ENCODE measurements at places on chromosomes 11 and 22.

DNA sequence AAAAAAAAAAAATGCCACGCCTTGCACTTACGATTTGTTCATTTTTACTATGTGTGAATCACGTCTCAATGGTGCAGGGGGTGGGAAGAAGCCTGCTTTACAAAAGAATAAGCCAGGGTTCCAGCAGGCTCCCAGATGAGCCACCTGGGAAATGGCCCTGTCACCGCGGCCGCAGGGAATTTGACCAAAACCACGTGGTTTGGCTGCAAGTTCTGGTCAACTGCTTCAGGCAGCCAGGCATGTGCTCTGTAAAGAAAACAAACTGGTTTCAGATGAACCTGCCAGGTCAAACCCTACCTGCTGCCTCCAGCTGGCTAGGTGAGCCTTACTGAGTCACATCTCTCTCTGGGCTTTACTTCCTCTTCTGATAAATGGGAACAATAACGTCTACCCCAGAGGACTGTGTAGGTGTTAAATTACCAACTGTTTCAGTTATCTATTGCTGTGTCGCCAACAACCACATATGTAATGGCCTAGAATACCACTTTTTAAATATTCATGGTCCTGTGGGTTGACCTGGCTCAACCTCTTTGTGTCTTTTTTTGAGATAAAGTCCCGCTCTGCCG lies 30.5 kb upstream of the GCAT start:
- DNase-seq: peak; percentile 91

DNA sequence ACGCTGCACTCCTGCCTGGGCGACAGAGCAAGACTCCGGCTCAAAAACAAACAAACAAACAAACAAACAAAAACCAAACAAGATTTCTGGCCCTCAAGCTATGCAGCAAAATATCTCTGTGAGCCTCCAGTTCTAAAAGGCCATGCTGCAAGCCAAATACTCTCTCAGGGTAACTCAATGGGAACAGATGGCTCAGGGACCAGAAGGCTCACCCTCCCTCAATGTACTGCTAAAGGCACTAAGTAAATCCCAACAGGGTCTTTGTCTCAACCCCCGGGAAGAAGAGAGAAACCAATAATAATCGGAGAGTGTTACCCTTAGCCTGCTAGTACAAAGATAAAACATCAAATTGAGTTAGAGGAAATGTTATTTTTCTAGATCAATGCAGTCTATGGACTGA lies 119.7 kb upstream of the ZC3H12C start:
- no peak for DNase-seq

- DNase-seq: no peak
These were observed 4.5 kb downstream of the KCNQ1OT1 start for GRCh38 chr11:2694995-2695939.

DNA sequence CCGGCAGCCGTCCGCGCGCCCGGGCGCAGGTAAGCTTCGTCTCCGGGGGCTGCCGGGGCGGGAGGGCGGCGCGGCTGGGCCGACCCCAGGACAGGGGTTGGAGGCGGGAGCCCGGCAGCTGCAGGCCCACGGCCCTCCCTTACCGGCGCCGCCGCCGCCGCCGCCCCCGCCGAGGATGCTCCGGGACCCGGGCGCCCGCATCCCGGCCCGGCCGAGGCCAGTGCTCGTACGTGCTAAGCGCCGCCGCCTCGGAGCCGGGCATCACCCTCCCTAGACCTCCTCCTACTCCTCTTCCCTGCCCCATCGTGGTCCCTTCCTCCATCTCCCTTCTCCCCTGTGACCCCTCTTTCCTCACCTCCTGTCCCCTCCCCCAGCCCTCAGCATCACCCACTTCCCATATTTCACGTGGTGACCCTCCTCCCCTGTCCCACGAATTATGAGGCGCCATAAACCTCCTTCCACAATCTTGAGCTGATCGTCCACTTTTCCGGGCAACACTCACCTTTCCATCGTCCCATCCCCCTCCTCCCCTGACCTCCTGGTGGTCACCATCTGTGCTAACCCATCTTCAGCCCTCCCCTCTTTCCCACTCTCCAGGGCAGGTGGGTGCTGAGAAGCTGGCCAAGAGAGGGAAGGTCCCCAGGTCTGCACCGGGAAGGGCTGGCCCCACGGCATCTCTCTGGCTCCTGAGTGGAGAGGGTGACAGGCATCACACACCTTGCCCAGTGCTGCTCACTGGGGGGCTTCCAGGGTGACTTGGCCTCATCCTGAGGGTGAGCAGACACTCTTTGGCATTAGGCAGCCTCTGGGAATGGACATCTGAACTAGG lies 612 bp downstream of the ASPHD2 start:
- no peak for DNase-seq

- DNase-seq: no peak
These were observed 11.0 kb upstream of the SPDYC start for GRCh38 chr11:65159012-65159411.

- DNase-seq: peak; percentile 36
These were observed 302.7 kb downstream of the DDX10 start for GRCh38 chr11:108967571-108967970.

GRCh38 chr11:57378186-57378585 lies 2.8 kb downstream of the PRG3 start:
- DNase-seq: no peak

DNA sequence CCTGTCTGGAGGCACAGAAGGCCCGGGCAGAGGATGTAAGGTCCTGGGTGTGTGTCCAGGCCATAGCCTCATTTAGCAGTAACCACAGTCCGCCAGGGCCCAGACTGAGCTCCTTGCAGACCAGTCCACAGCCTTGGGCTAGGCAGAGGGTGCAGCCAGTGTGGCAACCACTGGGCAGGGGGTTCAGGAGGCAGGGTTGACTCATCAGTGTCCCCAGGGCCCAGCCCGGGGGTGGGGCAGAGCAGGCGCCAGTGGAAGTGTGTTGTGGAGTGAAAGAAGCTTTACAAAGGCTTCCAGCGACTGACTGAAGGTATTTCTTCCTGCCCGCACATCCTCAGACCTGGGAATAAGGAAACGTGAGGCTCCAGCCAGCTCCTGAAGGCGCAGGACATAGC lies 27.7 kb upstream of the WNT11 start:
- peak; percentile 6 for DNase-seq

- peak; percentile 38 for DNase-seq
These were observed 56.6 kb downstream of the BID start for GRCh38 chr22:17717708-17718107.

DNA sequence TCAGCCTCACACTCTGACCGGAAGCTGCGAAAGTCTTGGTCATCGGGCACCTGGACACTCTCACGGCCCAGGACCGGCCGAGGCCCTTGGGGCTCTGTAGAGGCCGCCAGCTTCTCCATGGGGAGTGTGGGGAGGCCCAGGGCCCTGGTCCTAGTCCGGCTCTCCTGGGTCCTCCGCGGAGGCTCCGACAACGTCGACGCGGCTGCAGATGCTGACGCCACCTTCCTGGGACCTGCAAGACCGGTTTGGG lies 12.9 kb downstream of the STARD10 start:
- DNase-seq: no peak

- no peak for DNase-seq
These were observed 30.4 kb downstream of the USH1C start for GRCh38 chr11:17513853-17514252.

DNA sequence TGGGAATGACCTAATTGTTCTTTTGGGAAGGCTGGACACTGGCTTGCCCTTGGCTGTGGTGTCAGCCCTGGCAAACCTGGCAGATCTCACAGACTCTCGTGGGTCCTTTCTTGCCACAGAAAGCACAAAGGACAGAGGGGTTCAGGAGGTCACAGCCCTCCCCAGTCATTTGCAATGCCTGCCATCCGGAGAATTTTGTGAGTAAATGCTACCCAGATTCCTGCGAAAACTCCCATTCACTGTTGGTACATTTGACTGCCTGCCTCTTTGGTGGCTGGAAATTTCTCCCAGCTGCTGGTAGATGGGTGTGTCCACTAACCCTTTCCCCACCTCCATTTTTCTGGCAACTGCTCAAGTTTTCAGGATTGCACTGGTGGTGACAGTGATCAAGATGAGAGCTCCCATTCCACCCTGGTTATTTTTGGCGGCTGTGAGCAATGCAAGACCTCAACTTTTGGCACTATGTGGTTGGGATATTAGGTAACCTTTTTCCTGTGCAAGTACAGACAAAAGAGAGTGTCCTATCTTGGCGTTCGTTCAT lies 155.7 kb downstream of the NAV2 start:
- peak; percentile 91 for DNase-seq

- DNase-seq: no peak
These were observed 7.6 kb downstream of the MMP20 start for GRCh38 chr11:102617466-102618008.

GRCh38 chr11:5137014-5137413 lies 1.1 kb downstream of the OR52A5 start:
- no peak for DNase-seq

- DNase-seq: no peak
These were observed 32.0 kb upstream of the NUP50 start for GRCh38 chr22:45131749-45132148.

DNA sequence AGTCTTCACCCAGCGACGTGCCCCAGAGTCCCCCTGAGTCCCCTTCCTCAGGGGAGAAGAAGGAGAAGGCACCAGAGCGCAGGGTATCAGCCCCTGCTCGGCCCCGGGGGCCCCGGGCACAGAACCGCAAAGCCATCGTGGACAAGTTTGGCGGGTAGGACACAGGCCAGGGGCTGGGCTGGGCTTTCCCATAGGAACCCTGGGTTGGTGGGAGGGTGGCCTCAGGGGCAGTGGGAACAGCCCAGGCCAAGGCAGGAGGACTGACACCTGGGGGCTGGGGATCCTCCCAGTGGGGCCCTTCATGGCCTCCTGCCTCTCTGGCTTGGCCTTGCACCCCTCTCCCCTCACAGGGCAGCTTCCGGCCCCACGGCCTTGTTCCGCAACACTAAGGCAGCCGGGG lies 8.5 kb downstream of the SMTNL1 start:
- no peak for DNase-seq

Measured in fibroblast of lung (primary cell).